ENCODE measurements at places on chromosomes 11 and 22.

- DNase-seq, result no peak
These were observed 23.8 kb upstream of the FZD4 start for GRCh38 chr11:86978756-86979608.

DNA sequence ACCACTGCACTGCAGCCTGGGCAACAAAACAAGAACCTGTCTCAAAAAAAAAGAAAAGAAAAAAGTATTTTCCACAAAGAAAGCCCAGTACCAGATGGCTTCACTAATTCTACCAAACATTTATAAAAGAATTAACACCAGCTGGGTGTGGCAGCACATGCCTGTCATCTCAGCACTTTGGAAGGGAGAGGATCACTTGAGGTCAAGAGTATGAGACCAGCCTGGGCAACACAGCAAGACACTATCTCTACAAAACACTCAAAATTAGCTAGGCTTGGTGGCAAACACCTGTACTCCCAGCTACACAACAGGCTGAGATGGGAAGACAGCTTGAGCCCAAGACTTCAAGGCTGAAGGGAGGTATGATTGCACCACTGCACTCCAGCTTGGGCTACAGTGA is 20.1 kb downstream of the RSF1 start:
- no peak for DNase-seq

DNA sequence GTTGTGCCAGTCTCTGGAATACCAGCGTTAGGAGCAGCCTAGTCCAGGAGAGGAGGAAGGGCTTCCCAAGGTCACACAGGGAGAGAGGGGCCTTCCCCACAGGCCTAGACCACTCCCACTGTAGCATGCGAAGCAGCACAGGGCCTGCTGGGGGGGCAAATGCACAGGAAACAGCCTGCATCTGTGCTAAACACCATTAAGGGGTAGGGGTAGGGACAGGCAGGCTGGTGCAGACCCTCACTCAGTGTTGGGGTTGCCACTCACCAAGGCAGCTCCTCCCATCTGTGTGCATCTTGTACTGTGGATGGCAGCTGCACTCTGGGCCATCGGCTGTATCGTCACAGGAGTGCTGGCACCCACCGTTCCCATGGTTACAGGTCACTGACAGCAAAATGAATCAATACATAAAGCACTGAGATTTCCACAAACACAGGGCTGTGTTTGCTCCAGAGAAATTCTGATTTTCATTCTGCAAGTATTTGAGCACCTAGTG is 24.9 kb downstream of the SCUBE2 start:
- no peak for DNase-seq

- DNase-seq, result no peak
These were observed 5.5 kb downstream of the C11orf21 start for GRCh38 chr11:2295971-2296912.

DNA sequence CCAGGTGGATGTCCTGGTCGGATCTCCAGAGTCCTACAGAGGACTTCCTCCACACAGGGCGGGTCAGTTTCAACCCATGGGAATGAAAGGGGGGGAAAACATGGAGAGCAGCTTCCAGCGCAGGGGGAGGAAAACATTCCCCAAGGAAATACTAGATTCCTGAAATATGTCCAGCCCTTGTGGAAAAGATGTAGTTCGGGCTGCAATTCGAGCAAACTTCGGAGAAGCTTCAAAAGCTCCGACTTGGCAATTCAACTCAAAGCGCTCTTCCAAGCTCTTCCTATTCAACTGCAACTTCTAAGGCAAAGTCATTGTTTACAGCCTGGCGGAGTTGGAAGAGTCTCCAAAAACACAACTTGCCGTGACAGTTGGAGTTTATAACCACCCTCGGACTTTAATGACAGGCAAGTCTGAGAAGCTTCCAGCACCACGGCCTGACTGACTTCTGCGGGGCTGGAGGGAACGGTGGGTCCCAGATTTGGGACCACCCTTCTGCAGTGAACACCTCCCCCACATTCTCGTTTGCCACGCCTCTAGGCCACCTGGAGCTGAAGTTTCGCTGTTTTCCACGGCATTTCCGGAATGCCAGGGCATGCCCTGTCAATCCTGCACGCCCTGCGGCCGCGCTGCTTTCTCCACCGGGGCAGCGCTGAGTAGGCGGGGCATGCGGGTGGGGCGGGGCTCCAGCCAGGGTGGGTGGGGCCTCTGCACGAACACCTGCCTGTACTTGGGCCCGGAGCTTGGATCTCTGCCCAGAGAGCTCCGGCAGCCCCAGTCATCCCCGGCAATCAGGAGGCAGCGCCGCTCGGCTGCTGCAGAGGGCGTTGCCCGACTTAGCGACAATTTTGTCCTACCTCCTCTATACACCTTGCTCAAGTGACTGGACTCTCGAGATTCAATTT is 49.0 kb upstream of the BIRC3 start:
- DNase-seq, result peak; percentile 75

DNA sequence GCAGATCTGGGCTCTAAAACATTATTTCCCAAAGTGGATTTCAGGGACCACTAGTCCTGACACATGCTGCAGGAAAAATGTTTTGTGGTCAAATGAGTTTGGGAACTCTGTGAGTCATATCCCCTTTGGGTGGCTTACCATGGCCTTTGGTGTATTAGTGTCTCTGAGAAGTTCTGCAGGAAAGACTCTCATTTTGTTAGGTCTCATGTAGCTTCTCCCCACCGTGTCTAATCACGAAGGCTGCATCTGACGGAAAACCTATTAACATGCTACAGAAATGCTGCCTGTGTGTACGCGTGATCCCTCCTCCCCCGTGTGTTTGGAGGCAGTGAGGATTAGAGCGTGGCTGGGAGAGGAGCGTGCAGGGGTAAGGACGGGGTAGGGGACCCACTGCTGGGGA is 191.7 kb downstream of the ST3GAL4 start:
- no peak for DNase-seq

DNA sequence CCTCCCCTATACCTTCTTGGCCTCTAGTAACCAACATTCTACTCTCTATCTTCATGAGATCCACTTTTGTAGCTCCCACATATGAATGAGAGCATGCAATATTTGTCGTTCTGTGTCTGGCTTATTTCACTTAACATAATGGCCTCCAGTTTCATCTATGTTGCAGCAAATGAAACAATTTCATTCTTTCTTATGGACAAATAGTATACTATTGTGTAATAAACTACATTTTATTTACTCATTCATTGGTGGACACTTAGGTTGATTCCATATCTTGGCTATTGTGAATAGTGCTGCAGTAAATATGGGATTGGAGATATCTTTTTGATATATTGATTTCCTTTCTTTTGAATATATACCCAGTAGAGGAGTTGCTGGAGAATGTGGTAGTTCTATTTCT is 151.1 kb downstream of the JRKL start:
- no peak for DNase-seq

- DNase-seq, result no peak
These were observed 128.4 kb downstream of the FAM76B start for GRCh38 chr11:95661162-95661561.

DNA sequence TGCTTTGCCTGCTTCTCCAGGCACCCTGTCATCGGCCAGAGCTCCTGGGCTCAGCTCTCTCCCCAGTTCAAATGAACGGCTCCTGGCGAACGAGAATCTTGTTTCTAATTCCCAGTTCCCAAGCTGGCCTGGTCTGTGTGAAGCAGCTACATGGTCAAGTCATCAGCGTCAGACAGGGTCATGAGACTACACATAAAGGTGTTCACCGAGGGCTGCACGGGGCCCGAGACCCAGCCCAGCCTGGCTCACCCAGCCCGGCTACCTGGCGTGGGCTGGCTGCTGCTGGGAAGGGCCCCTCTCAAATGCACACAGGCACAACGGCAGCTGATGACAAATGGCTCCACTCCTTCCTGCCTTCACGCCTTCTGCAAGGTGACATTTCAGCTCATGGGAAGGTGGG is 14.6 kb upstream of the CELSR1 start:
- no peak for DNase-seq

GRCh38 chr11:116691771-116692177 is 81.0 kb downstream of the BUD13 start:
- peak; percentile 64 for DNase-seq

GRCh38 chr22:32248276-32248675 is 6.9 kb downstream of the SLC5A4 start:
- DNase-seq, result no peak

All from stimulated activated naive CD8-positive, alpha-beta T cell treated with anti-CD3 and anti-CD28 coated beads, Interleukin-15, Interleukin-2, amounts not matched to agents 100 U/mL and 50 U/mL, for 24 hours (primary cell).